ENCODE measurements at places on chromosomes 7 and 10.

GRCh38 chr7:137694405-137694804 lies 152.4 kb downstream of the DGKI start:
- DNase-seq, result no peak

DNA sequence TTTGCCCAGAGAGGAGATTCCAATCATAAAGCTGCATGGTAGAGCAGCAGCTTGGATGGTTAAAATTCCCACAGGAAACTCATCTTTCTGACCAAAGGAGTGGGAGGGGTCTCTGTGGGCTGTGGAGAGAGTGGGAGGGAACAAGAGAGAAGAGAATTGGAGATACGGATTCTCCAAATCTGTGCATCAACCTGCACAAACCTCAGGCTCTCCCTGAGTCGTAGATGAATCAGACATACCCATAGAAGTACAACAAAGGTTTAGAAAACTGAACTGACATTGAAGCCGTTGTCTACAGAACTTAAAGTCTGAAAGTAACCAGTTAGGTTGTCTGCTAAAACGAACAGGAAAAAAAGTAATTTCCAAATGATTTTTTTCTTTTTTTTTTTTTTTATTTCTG lies 41.9 kb downstream of the CYCS start:
- DNase-seq, result no peak

GRCh38 chr10:33871061-33871956 lies 536.8 kb upstream of the NRP1 start:
- DNase-seq, result no peak

GRCh38 chr7:111528331-111528730 lies 34.0 kb downstream of the IMMP2L start:
- DNase-seq, result no peak

- no peak for DNase-seq
Observed at GRCh38 chr7:43296306-43296705, 183.9 kb downstream of the HECW1 start.

DNA sequence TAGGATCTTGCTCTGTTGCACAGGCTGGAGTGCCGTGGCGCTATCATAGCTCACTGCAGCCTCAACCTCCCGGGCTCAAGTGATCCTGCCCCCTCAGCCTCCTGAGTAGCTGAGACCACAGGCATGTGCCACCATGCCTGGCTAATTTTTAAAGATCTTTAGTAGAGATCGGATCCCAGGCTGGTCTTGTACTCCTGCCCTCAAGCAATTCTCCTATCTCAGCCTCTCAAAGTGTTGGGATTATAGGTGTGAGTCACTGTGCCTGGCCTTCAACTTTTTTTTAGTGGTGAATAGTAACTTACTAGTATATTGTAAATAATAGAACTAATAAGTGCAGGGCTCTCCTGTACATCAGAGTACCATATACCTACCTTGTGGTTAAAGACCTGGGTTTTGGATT lies 52.1 kb upstream of the LMTK2 start:
- DNase-seq, result no peak

DNA sequence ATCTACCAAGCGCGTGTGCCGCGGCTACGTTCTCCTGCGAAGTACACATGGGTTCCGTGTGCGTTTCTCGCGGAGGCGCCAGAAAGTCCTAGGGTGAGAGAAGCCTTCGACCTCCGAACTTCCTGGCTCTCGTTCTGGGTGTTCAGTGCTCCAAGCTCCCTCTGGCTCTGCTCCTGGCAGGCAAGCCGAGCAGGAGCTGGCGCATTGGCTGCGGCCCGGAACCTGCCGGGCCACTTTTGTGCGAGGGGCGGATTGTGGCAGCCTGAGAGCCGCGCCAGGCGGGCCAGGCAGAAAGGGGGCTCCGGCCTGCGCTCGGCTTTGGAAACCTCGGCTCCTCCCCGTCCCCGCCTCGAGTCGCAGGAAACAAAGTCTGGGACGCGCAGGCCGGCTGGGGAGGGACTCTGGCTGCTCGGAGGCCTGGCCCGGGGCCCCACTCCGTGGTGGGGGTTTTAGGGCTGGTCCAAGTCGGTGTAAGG lies 9.6 kb downstream of the EMX2 start:
- DNase-seq, result no peak

DNA sequence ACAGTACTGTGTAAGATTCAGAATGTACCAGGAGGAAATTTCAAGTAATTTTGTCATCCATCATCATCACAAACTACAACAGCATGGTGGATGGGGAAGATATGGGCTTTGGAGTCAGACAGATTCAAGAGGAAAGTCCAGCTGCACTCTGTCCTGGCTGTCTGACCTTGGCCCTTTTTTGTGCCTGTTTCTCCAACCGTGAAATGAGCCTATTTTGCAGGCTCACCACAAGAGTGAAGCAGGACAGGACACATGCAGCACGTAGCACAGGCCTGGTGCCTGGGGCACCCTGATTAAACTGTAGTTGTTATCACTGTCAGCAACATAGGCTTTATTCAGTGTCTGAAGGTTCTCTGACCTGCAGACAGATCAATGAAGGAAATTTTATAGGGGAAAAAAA lies 37.6 kb downstream of the RHOBTB1 start:
- DNase-seq, result no peak

DNA sequence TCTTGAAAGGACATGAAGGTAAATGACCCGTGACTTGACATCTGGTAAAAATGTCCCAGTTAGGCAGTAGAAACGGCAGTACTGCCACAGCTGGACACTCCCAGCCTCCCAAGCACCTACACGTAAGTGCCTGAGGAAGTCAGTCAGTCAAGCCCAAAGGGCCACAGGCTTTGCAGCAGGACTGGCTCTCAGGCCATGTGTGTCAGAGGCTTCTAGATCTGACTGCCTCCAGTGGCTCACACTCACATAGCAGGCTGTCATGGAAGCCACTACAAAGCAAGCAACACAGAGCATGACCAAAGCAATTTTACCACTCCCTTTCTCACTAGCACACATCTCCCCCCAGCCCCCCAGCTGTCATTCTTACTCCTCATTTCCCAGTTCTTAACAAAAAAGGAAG lies 17.8 kb upstream of the CCNJ start:
- no peak for DNase-seq

- DNase-seq, result no peak
Observed at GRCh38 chr10:38174336-38174735, 80.2 kb downstream of the ZNF37A start.

DNA sequence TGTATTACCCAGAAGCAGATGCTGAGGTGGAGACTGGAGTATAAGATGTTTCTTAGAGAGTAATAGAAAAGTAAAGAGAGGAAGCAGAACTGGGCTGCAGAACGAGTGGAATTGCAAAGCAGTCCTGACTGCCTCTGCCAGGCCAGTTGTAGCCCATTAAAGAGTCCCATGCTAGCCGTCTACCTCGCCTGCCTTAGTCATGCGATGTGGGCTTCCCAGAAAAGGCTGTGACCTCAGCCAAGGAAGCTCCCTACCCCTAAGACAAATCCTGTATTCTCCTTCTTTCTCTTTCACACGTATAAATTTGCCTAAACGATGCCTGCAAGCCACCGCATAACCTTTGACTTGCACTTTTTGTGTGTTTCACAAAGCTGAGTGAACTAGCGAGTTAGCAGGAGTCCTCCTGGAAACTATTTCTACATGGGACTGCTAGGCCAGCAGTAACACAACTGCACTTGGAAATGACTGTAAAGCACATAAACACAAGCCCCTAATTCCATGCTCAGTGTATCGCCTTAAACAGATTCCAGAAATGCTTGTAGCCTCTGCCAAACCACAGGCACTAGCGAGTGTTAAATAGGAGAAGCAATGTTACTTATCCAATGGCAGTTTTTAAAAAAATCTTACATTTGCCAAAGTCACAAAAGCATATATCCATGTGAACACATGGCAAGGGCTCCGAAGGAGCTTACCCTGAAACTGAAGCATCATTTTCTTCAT lies 47.4 kb upstream of the GNAI1 start:
- DNase-seq, result no peak

DNA sequence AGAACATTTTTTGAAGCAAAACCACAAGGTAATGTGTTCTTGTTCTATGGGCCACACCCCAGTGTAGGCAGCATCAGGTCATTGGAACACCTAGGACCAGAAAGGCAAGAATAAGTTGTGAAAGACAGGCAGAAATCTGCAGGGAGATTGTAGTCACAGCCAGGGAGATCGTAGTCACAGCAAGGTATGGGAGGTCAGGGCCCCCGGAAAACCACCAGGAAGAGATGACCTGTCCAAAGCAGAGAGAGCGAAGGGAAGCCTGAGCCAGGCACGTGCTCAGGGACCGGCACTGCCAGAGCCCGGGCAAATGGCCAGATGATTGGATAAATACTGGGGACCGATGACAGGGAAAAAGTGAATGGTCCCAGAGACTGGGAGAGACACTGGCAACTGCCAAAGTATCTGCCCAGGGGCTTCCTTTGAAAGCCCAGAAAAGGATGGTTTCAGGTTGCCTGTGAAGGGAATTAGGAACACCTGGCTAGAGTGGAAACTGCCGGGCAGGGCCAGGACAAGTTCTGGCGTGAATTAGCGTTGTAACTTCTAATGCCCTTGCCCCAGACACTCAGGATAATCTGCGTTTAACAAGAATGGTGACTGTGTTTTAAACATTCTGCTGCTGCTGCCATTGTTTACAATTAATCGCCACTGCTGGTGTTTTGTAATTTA lies 3.9 kb upstream of the NOBOX start:
- DNase-seq, result no peak

- no peak for DNase-seq
Observed at GRCh38 chr10:110861930-110862649, 9.6 kb upstream of the PDCD4 start.

DNA sequence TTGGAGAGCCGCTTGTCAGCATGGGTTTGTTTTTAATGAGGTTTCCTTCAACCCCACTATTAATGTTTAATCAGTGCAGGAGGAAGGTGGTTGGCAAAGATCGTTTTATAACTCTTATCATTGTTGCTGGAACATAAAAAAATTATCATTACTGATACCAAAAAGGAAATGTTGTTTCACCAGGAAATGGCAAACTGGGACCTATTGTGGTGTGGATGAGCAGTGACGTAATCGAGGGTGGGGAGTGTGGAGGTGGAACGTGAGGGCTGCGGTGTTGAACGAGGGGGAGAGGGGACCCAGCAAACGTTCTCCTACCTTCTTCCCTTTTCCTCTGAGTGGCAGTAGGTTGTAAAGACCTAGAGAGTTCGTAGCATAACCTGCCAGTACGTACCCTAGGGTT lies 71.9 kb upstream of the TOMM7 start:
- no peak for DNase-seq

- no peak for DNase-seq
Observed at GRCh38 chr7:8155836-8156235, 106.1 kb downstream of the ICA1 start.

GRCh38 chr10:29344073-29344820 lies 55.4 kb downstream of the LYZL1 start:
- DNase-seq, result no peak

GRCh38 chr7:154868921-154869320 lies 134.0 kb downstream of the PAXIP1 start:
- DNase-seq, result no peak

- DNase-seq, result no peak
Observed at GRCh38 chr7:77823787-77824186, 25.2 kb downstream of the PHTF2 start.

GRCh38 chr10:17599089-17599488 lies 18.1 kb downstream of the HACD1 start:
- no peak for DNase-seq

DNA sequence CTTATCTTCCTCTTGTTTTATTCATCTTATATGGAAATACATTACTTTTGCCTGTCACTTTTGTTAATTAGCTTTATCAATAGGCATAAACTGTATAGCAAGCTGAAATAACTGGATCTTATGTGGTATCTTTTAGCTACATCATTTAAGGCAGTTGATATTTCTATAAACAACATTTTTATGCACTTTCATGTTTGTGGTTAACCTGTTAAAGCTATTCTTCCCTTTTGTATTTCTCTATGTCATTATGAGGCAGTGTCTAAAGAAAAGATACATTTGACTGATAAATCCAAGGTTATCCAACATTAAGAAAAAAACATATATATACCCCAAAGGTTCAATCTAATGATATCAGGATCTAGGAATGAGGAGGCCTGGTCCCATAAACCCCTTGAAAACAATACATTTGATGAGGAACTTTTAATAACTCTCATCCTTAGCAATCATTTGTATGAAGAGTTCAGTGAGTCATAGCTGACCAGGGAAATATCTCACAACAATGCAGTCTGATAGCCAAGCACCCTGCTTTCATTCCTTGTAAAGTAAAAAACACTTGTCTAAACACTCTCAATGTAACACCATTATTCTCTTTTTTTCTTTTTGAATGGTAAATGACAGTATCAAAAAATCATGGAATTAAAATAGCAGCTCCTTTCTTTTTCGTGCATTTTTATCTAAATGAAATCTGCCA lies 300.9 kb downstream of the NEBL start:
- DNase-seq, result no peak

DNA sequence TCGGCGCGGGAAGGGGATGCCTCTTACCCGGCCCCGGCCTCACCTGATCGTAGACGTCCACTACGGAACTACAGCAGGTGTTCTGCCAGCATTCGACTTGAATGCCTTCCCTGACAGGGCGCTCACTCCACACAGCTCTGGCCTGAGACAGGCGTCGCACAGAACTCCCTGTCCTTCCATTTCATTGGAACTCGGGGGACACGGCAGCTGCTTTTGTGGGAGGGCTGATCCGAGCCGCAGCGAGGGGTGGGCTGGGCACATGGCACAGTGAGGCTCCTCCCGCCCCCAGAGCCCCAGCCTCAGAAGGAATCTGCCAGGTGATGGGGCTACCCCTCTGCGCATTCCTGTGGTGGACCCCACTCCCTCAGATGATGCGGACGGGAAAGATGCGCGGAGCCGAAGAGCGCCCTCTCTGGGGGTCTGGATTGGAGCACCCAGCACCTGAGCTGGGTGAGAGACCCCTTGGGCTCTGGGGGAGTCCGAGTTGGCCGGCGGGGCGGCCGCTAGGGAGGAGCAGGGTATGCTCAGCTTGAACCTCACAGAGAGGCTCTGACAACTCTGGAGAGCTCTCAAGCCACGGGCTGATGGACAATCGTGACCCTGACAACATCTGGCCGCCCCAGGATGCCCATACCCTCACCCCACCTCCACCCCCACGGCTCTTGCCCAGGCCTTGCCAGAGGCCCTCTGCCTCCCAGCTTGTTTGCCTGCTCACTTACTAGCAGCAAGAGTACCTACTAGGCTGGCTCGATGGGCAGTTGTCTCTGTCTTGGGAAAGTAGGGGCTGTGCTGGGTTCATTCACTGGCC lies 36.6 kb downstream of the RASGEF1A start:
- no peak for DNase-seq

DNA sequence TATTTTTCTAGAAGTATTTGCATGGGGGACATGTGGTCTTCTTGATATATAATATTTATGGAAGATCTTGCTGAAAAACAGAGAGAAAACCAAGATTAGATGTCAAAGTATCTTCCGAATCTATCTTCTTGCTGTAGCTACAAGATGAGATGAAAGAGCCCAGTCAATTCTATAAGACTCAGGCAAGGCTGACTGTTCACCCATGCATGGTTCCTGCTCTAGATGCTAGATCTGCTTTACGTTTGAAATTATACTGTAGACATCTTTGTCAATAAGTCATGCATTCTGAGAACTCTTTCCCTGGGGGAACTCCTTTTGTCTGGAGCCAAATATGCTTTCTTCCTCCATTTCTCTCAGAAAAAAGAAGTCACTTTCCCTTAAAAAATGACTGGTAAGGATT lies 1292.0 kb downstream of the XPNPEP1 start:
- DNase-seq, result no peak
